H1 (cell line): ENCODE measurements at places on chromosomes 1 and 21.

DNA sequence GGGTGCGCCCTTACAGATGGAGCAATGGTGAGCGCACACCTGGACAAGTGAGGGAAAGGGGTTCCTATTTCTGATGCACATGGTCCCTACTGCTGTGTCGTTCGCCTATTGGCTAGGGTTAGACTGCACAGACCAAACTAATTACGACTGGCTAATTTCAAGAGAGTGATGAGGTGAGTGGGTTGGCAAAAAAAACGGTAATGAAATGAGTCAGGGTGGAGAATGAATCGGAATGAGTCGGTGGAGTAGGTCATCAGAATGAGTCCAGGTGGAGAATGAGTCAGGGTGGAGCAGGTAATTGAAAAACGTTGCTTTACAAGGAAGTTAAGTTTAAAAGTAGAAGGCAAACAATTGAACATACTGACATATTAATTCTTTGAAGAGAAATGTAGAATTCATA is 79.8 kb downstream of the WDR4 start:
- DNase-seq, result peak; percentile 35

GRCh38 chr1:207336559-207337467 is 15.3 kb downstream of the CD55 start:
- no peak for DNase-seq

GRCh38 chr1:232589111-232589811 is 40.7 kb downstream of the SIPA1L2 start:
- DNase-seq, result no peak

DNA sequence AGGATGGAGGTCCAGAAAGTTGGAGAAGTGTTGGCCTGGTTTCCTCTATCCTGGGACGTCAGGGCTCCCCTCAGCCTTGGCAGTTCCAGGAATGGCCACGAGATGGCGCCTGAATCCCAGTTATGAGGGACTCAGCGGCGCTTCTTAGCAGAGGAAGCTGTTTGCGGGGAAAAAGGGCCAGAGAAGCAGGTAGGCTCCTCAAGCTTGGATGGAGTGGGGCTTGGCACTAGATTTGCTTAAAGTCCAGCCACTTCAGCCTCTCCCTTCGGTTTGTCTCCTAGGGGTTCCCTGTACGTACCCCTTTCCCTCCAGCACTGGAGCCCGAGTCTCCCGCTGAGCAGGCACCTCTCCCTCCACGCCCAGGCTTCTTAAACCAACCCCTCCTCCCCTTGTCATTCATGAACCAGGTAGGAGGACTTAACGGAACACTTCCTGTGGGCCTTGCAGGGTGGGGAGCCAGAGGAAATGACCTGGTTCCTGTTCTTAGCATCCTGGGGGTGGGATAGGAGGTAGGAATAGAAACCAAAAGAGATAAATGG is 32.0 kb upstream of the TENT5B start:
- DNase-seq, result peak; percentile 70

GRCh38 chr1:35505911-35506798 is 51.0 kb downstream of the KIAA0319L start:
- DNase-seq, result no peak

DNA sequence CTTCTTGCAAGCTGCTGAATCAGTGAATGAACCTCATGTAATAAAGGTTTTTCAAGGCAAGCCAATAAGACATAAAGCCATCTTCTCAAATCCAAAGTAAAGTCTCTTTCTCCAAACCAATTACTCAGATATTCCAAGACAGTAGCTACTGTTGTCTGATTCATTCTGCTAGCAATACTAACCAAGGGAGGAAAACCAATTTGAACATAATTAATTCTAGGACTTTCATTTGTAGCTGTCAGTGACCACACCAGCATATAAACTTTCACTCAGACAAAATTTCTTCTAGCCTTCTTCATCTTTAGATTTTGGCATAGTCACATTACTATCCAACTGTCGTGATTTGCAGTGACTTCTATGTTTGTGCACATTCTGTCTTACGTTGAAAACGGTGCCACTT is 10.5 kb upstream of the INTS3 start:
- DNase-seq, result no peak

- peak; percentile 44 for DNase-seq
These were observed at the start of gene ANKRD65 for GRCh38 chr1:1421147-1421906. Gene ANKRD65, minus strand, starts transcription at chr1:1421276. Its CDS starts 271 bp downstream, at chr1:1421005.

DNA sequence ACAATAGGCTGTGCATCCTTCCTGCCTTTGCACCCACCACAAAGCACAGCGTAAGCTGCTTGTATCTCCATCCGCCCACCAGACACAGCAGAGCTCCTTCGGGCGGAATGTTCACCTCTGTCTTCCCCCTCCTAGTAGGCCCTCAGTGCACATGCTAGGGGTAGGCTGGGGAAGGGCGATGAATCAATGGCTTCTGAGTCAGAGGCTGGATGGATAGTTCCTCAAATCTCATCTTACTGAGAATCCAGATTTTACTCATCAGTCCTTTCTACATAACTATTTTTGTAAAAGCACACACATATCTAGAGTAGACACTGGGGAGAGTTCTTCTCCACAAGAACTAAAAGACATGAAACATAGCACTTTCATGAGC is 73.8 kb downstream of the BCAR3 start:
- DNase-seq, result no peak

GRCh38 chr1:207205614-207206061 is 101.6 kb downstream of the C4BPA start:
- DNase-seq, result no peak

GRCh38 chr1:64692911-64693310 is 52.0 kb upstream of the RAVER2 start:
- DNase-seq, result no peak

DNA sequence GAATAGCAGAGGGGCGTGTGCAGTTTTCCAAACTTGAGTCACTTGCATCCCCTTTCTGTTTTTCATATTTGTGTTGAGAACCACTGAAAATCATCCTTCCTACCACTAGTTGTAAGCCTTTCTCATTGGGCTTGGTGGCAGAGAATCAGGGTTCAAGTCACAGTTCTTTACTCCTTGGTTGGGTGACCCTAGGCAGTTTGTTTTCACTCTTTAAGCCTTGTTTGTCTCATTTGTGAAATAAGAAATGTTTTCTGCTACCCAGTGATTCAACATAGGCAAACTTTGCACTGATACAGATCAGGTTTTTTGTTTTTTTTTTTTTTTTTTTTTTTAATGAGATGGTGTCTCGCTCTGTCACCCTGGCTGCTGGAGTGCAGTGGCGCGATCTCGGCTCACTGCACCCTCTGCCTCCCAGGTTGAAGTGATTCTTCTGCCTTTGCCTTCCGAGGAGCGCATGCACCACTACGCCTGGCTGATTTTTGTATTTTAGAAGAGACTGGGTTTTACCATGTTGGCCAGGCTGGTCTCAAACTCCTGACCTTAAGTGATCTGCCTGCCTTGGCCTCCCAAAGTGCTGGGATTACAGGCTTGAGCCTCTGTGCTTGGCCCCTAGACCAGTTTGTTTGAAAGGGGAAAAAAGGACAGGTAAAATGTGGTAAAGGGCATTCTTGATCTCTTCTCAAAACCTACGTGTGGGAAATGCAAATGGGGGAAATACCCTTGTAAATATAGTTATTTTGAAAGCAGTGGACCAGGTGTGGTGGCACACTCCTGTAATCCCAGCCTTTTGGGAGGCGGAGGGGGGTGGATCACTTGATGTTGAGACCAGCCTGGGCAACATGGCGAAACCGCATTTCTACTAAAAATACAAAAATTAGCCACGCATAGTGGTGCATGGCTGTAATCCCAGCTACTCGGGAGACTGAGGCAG is 3.2 kb downstream of the CLIC4 start:
- DNase-seq, result no peak

- no peak for DNase-seq
These were observed 119.5 kb downstream of the CASZ1 start for GRCh38 chr1:10676963-10677362.
